Upper lobe of right lung (tissue), 1 donor: ENCODE measurements at places on chromosomes 16 and 17. TPM values are rescaled to one million over a fixed set of nuclear protein-coding genes. Genes with fewer than 3 reads are reported as not detected.

The BAIAP3 gene
- total RNA-seq, result 3.0 TPM

The FBXW10B gene
- 1.4 TPM for total RNA-seq

The CNGB1 gene
- total RNA-seq, result not detected

The KRTAP16-1 gene
- not detected for total RNA-seq

The TNRC6A gene
- total RNA-seq, result 46.5 TPM

The PHOSPHO1 gene
- total RNA-seq, result 1.7 TPM

The PIMREG gene
- 0.26 TPM for total RNA-seq

The C16orf89 gene
- total RNA-seq, result 201 TPM

The CALCOCO2 gene
- total RNA-seq, result 181 TPM

The SRP68 gene
- total RNA-seq, result 74.9 TPM

The GPRC5C gene
- total RNA-seq, result 48.6 TPM

The KRTAP4-3 gene
- not detected for total RNA-seq

DNA sequence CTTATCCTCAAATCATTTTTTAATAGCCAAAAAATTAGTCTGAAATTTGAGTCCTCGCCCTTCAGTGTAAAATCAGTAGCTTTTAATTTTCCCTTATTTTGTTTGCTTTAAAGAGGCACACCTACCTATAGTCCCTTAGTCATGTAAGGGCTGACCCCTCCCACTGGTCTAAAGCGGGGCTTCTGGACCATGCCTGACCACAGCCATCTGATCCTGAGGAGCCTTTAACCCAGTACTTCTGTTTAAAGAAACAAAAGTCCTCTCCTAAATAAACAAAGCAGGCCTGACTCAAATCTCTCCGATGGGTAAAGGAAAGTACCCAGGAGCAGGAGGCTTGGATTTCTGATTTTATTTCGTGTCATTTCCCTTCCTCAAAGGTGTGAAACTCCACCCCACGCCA lies 92.0 kb upstream of the CCL2 start:
- no peak for DNase-seq

GRCh38 chr17:82013341-82013740 lies 9.3 kb downstream of the CENPX start:
- DNase-seq, result no peak

DNA sequence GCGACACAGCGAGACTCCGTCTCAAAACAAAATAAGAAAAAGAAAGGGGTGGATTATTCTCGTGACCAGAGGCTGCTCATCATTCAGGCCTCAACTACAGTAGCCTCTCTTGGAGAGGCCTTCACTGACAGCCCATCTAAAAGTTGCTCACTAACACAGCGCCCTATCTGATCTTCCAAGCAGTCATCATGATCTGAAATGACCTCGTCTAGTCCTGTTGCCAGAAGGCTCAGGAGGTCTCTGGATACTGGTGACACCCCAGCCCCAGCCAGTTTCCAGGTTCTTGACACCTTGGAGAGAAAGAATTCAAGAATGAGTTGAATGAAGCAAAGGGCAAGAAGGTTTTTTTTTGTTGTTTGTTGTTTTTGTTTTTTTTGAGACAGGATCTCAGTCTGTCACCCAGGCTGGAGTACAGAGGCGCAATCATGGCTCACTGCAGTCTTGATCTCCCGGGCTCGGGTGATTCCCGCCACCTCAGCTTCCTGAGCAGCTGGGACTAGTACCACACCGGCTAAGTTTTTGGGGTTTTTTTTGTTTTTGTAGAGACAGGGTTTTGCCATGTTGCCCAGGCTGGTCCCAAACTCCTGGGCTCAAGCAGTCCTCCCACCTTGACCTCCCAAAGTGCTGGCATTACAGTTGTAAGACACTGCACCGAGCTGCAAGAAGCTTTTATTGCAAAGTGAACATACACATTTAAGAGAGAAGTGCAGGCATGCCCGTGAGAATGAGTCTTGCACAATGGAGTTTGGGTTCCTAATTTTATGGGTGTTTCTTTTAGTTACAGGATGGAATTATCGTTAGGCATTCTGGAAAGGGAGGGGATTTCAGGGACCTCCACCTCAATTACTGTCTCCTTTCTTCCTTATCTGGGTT lies 2.7 kb upstream of the ZC3H7A start:
- peak; percentile 43 for DNase-seq

GRCh38 chr16:595942-596735 lies 6.3 kb downstream of the RAB40C start:
- no peak for DNase-seq

DNA sequence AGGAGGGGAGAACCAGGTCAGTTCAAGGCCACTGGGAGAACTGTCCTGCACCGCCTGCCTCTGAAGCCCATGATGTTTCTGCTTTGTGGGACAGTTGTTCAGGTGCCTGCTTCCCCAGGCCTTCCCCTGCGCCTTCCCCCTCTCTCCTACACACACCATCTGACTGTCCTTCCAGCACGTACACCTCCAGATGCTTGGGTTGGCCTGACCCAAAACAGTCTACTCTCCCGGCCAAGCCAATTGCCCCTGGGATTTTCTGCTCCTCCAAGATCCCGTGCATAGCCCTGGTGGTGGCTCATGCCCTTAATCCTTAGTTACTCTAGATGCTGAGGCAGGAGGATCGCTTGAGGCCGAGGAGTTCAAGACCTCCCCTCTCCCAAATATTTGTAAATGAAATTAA lies 684 bp upstream of the RSAD1 start:
- no peak for DNase-seq

DNA sequence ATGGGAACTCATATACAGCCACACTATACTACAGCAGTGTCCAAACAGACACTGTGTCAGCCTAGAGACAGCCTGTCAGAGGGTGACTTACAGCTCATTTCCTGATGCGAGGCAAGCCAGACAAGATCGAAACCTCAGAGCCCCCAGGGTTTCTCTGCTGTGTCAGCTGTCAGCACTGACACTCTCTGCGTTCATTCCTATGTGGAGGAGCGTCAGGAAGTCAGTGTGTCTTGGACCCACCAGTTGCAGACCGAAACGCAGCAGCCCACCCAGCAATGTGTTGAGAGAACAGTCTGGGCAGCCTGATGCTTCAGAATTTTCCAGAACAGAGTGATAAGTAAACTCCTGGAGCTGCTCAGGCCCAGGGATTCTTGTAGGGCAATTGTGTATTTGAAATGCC lies 20.6 kb upstream of the MAPT start:
- DNase-seq, result no peak

DNA sequence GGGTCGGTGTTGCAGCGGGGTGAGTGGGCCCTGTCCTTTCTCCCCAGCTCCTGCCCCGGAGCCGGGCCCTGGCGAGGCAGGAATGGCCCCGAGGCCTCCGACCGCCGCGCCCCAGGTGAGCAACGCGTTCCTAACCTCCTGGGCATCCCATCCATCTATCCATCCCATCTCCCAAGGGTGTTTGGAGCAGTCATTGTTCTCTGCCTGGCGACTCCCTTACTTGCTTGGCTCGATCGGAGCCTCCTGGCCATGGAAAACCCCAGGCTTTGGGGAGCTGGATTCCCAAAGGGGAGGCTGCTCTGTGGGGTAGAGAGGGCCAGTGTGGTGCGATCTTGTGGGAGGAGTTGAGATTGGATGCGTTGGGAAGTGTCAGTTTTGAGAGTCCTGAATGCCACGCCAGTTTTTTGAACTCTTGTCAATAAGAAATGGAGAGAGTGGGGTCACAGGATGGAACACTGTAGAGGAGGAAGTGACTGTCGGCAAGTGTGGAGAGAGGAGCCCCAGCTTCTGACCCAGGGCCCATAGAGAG lies 684 bp downstream of the ZFP90 start:
- no peak for DNase-seq

DNA sequence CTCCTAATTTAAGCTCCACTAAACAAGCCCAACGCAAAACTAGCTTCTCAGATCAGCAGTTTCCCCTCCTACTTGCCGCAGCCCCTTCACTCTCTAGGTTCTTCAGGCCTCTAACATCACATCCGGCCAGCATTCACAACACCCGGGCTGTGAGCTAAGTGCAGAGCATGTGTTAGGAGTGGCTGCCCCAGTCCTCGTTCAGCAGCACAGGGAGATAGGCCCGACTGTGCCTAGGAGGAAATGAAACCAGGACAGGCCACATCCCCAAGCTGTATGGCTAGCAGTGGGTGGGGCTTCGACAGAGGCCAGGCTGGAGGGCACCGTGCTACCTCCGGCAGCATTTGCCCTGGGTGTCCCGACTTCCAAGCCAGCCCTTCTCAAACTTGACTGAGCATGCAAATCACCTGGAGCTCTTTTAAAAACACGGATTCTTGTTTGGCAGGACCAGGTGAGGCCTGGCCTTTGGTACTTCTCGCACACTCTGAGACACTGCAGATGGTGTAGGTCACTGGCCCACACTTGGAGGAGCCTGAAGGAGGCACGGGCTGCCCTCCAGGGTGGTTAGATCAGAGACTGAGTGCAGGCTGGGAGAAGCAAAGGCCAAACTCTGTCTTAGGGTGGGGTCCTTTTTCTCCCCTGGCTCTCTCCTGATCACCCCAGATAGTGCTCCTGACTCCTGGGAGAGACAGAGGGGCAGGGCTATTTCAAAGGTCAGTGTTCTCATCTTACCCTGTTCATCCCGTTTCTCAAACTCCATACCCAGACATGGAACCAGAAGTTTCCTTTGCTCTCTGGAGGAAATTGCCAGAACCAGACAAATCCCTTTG lies 202.0 kb downstream of the C16orf78 start:
- DNase-seq, result no peak

- DNase-seq, result no peak
Observed at GRCh38 chr16:50281391-50282009, 15.1 kb downstream of the ADCY7 start.

DNA sequence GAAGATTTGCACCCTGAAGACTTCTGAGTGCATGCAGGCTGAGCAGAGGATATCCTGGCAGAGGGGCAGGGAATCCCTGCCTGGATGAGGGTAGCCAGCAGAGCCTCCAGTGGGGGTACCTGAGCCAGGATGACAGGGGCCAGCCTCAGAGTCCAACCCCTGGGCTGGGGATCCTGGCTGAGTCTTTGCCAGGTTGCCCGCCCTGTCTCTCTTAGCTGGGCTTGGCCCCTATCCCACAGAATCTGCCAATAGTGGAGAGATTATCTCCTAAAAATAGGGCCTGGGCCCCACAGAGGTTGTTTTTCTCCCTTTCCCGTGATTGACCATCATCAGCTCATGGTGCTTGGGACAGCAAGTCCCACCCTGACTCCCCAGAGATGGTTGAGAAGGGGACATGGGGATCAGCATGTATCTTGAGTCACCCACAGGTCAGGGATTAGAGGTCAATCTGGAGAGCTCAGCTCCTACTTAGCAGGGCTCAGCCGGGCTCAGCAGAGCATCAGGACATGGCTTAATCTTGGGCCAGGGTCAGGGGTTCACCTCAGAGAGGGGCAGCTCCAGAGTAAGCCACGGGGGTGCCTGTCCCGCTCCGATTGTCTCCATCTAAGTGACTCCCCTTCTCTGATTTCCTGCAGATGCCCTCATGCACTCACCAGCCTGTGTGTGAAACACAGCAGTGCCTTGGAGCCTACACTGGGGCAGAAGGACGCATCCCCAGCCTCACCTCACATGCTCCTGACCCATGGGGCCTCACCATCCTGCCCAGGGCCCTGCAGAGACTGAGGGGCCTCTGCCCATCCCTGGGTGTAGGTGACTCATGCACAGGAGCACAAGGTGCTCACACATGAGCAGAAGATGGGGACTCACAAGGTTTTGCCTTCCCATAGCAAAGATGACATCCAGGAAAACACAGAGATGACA lies 11.5 kb downstream of the CDH16 start:
- DNase-seq, result no peak

DNA sequence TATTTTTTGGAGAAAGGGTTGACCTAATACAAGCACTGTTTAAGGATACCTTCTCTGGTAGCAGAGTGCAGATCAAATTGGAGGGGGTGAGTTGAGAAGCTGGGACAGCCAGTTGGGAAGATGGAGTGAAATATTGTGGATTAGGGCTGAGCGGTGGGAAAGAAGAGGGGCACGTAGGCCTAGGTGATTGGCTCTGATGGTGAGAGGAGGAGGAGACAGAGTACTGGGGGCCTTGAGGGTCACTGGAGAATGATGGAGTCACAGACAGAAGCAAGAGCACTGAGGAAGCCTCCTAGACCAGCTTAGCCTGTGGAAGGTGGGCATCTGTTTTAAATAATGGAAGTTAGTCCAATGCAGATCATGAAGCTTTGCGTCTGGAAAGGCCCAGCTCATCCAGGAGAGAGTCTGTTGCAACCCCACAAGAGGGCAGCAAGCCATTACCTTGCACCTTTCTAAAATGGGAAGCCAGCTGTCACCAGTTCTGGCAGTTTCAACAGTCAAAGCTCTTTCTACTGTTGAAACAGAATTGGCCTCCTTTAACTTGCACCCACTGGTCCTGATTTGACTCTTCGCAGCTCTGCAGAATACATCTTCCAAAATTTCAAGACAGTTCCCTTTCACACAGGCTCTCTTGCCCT lies 11.8 kb downstream of the SLC9A5 start:
- no peak for DNase-seq

GRCh38 chr16:3095869-3096268 lies 3.2 kb downstream of the ZSCAN10 start:
- no peak for DNase-seq

GRCh38 chr17:53844491-53845107 lies 21.9 kb downstream of the KIF2B start:
- DNase-seq, result no peak

DNA sequence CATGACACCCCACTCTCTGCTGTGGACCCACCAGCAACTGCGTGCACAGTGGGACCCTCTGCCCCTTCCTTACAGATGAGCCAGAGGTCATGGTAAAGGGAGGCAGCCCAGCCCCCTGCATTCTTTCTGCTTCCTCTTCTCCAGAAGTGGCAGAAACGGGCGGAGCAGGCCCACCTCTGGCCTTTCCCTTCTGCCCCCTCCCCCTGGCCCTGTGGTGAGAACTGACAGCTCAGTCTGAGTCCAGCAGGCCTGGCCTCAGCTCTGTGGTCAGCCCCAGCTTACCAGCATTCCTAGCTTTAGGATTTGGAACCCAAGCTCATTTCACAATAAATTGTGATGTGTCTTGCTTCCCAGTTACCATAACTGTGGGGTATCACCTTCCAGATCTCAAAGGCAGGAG lies 4.8 kb upstream of the ANKRD11 start:
- no peak for DNase-seq

- peak; percentile 84 for DNase-seq
Observed at GRCh38 chr17:44220213-44221083, 973 bp upstream of the UBTF start.

- DNase-seq, result no peak
Observed at GRCh38 chr17:18964550-18964949, 12.6 kb downstream of the SLC5A10 start.

DNA sequence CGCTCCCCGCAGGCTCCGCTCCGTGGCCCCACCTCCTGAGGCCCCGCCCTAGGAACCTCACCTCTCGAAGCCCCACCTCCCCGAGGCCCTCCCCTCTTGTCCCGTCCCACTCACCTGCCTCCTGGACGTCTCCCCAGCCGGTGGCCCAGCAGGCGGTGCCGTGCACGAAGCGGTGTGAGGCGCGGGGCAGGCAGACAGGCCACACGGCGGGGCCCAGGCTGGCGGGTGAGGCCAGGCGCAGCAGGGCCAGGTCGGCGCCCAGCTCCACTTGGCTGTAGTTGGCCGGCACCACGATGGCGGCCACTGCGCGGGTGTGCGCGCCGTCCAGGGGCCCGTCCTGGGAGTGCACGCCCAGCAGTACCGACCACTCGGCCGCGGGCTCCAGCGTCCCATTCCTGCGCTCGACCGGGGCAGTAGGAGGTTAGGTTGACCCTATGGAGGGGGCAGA lies 1.6 kb downstream of the PRSS36 start:
- peak; percentile 92 for DNase-seq

- DNase-seq, result no peak
Observed at GRCh38 chr17:74249590-74250270, 24.3 kb upstream of the DNAI2 start.
